Body of pancreas (tissue), 4 donors: ENCODE measurements at places on chromosomes 6 and 20. TPM values are rescaled to one million over a fixed set of nuclear protein-coding genes. Genes with fewer than 3 reads are reported as not detected.
A peak's percentile ranks its signal among the peaks of the same experiment; 100 is the strongest.

The CSNK2A1 gene
- 40.5 TPM for total RNA-seq

DNA sequence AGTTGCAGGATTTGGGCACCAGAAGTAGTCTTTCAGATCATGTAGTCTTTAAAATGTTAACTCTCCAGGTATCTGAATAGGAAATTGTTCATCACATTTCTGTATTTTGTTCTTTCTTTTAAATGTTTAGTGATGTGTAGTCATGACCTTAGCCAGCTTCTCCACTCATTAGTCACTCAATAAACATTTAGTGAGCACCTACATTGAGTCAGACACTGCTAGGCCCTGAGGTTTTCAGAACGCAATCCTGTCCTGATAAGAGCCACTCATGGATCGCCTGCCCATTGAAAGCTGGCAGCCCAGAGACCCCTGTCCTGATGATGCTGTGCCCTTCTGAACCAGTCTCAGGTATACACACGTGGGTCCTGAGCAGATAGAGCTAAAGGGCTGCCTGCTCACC, 163.4 kb upstream of the HEY2 start:
- DNase-seq = no peak
- H3K27ac ChIP-seq = no peak overlapping the region
- no peaks in the 10 kb centered on the region for H3K27me3 ChIP-seq
- H3K36me3 ChIP-seq = no peaks in the 10 kb centered on the region
- H3K4me1 ChIP-seq = no peaks in the 10 kb centered on the region

DNA sequence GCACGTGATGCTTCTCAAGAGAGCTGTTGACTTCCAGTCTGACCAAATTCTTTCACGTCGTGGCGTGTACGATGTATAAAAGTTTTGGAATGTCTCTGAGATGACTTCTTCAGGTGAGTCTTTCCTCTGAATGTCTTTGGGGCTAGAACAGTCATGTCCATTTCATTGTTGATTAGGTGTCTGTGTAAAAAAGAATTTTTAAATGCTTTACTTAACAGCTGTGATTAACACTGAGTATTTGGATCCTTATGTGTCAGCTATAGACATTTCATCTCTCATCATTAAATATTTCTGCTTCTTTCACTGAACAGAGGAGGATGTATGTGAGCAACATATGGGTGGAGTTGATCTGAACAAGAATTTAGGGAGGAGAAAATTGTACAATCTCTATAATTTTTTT, 29.3 kb upstream of the KIF13A start:
- H3K4me3 ChIP-seq = no peak overlapping the region
- H3K27ac ChIP-seq = no peak overlapping the region
- no peaks in the 10 kb centered on the region for H3K36me3 ChIP-seq
- H3K27me3 ChIP-seq = no peaks in the 10 kb centered on the region
- H3K4me1 ChIP-seq = no peaks in the 10 kb centered on the region

GRCh38 chr20:33653218-33653899, 8.8 kb upstream of the C20orf144 start:
- peak; percentile 70 for DNase-seq
- no peaks in the 10 kb centered on the region for H3K36me3 ChIP-seq
- no peak overlapping the region for H3K4me3 ChIP-seq

- no peak overlapping the region for H3K4me3 ChIP-seq
- no peaks in the 10 kb centered on the region for H3K27me3 ChIP-seq
- no peak for DNase-seq
These were observed 175.2 kb upstream of the CITED2 start for GRCh38 chr6:139549561-139550070.

The B3GAT2 gene
- not detected for total RNA-seq

DNA sequence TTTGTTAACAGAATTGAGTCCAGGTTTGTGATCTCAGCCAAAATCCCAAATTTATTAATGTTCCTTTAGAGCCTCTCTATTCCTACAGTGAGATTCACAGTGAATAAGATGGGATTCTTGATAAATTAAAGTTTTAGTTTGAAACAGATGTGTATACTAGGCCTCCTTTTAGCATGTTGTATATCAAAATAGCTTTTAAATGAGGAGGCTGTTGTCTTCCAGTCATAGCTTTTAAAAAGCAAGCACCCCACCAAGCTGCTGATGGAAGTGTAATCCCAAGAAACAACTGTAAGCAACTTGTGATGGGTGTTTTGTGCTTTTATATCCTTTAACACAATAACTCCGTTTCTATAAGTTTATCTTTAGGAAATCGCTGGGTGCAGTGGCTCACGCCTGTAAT, 7.0 kb downstream of the GTF2H5 start:
- H3K27ac ChIP-seq = peak overlapping the region; percentile 27
- H3K27me3 ChIP-seq = no peaks in the 10 kb centered on the region
- peaks cover 17% of the 10 kb centered on the region for H3K4me1 ChIP-seq

GRCh38 chr6:1745814-1746213, 136.1 kb downstream of the FOXC1 start:
- no peaks in the 10 kb centered on the region for H3K27me3 ChIP-seq
- no peak overlapping the region for H3K4me3 ChIP-seq
- no peaks in the 10 kb centered on the region for H3K4me1 ChIP-seq
- no peaks in the 10 kb centered on the region for H3K36me3 ChIP-seq
